Brain microvascular endothelial cell (primary cell): ENCODE measurements at places on chromosomes 7 and 10.

DNA sequence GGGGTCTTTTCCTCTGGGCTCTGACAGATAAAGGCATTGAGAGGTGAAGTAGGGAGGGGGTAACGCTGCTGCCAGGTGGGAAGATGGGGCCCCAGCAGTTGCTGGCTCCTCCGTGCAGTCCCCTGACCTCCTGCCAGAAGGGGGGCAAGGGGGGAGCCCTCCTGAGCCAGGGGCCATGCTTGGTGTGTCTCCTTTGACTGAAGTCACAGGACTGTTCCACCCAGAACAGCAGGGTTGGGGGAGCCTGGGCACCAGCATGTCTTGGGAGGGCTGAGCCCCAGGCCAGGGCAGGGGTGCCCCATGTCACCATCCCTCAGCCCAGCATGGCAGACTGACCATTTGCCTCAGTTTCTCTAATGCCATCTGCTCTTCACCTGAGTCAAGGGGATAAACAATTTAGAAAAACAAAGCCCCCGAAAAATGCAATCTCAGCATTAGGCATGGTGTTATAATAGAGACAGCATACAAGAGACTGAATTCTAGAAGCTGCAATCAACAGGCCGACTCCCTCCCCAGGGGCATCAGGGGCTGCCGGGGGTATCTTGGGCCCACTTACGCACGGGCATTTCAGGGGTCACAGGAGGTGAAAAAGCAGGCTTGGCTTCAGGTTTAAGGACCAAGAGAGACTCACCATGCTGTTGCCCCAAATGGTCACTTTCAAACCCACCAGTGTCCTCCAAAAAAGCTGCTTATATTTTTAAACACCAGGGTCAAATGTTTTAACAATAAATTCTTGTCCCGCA, 108.6 kb upstream of the GPR26 start:
- no peak for DNase-seq

DNA sequence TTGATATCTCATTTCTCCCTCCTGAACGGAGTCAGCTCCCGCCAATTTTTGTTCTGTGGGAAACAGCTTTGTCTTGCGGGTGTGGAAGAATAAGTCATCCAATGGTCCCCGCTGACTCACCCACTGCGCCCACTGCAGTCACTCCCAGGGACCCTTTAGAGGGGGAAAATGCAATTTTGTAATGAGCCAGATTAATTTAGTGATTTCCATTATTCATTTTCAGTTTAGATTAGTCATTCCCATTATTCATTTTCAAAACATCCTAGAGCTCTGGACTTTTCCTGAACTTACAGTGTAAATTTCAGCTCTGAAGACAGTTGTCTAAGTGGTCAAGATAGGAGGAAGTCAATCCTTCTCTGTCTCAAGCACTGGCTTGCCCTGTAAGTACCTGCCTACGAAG, 154.9 kb upstream of the TMEM72 start:
- peak; percentile 57 for DNase-seq

GRCh38 chr10:103949728-103950127, 17.2 kb upstream of the SLK start:
- DNase-seq, result no peak

- no peak for DNase-seq
Measured at GRCh38 chr7:1670894-1671593, 967 bp downstream of the ELFN1 start.

GRCh38 chr7:51263631-51264484, 52.8 kb downstream of the COBL start:
- DNase-seq, result no peak

- no peak for DNase-seq
Measured at GRCh38 chr10:96365571-96365970, 6.8 kb upstream of the OPALIN start.

DNA sequence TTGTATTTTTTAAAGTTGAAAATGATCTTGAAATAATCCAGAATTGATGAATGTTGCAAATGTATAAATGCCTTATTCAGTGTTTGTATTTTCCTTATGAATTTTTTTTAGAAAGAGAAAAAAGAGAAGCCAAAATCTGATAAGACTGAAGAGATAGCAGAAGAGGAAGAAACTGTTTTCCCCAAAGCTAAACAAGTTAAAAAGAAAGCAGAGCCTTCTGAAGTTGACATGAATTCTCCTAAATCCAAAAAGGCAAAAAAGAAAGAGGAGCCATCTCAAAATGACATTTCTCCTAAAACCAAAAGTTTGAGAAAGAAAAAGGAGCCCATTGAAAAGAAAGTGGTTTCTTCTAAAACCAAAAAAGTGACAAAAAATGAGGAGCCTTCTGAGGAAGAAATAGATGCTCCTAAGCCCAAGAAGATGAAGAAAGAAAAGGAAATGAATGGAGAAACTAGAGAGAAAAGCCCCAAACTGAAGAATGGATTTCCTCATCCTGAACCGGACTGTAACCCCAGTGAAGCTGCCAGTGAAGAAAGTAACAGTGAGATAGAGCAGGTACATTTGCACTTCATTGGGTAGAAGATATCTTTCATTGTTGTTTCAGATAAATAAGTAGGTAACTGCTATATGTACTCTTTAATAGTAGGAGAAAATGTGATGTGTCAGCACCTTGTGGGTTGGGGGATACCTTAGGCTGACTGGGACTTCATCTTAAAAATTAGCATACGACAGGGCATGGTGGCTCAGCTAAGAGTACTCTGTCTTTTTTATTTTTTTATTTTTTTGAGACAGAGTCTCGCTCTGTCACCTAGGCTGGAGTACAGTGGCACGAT, 3.9 kb downstream of the DDX21 start:
- no peak for DNase-seq

DNA sequence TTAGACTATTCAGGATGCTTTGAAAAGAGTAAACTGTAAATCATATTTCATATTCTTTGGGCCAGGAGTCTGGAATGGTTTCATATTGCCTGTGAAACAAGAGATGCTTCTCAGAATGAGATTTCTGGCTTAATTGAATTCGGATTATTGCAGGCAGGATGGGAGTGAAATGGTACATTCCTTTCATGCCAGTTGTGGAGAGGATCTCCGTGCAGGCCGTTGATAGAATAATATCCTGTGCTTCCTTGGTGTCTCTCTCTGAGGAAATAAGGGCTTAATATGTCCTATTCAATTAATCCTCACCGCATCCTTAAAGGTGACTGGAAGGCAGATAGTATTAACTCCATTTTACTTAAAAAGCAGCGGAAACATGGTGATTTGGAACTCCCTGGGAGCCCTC, 56.6 kb downstream of the CUX1 start:
- DNase-seq, result peak; percentile 12

DNA sequence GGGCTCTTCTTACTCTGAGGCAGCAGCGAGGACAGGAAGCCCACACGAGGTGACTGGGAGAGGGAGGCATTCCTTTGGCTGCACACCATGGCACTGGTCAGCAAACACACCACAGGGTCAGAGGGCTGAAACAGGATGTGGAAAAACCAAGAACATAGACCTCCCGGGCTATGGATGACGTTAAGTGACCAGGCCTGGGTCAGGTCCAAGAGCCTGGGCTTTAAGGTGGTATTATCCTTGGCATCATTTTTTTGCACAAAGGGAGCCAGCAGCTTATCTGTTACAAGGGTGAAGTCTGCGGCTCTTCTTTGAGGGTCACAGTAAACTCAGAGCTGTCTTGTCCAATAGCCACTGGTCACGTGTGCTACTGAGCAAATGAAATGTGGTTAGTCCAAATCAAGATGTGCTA, 7.0 kb downstream of the WDR91 start:
- peak; percentile 29 for DNase-seq

GRCh38 chr10:83214136-83214535, 925.2 kb upstream of the GHITM start:
- DNase-seq, result no peak

DNA sequence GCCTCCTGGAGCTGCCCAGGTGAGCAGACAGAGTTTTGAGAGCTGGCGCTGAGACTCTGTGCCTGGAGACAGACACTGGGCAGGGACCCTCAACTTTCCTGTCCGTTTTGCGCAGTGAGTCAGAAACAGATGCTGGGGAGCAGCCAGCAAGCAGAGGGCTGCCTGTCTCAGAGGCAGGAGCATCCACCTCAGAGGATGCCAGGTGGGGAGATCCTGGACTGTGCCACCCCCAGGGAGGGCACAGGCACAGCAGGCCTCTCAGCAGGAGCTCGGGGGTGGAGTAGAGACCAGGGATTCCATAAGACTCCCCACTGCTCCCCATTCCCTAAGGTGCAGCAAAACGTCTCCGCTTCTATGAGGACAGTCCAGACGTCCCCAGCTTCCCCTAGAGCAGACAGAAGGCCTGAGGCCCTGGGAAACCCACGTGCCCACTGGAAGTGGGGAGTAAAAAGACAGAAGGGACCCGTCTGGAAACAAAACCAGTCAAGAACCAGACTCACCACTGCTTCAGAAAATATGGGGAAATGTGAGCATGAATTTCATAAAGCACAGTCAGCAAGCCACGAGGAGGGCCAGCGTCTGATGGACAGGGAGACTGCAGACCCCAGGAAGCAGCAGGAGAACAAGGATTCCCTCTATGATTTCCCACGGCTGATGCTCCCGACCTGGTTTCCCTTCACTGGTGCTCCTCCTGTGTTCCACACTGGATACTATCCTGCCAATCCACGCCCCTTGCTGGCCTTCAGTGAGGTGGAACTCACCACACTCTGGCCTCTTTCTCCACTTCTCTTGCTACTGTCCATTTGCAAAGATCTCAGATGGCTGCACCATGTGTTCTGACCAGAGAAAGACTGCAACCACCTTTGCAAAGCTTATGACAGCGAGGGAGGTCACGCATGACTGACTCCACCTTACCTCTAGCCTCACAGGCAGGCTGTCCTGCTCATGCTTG, 151.3 kb upstream of the FAM20C start:
- DNase-seq, result no peak

DNA sequence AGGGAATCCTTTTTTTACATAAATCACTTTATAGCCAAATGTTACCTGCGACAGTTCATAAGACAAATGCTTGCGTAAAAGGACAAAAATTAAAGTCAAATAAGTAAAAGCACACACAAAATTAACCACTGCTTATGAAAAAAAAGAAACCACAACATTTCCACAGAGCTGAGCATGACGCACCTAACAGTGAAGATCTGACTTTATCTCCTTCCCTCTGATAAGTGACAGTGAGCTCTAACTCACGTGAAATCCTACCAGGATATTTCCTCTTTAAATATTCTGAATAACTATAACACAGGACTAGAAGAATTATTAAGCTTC, 225.5 kb downstream of the SFMBT2 start:
- DNase-seq, result no peak

DNA sequence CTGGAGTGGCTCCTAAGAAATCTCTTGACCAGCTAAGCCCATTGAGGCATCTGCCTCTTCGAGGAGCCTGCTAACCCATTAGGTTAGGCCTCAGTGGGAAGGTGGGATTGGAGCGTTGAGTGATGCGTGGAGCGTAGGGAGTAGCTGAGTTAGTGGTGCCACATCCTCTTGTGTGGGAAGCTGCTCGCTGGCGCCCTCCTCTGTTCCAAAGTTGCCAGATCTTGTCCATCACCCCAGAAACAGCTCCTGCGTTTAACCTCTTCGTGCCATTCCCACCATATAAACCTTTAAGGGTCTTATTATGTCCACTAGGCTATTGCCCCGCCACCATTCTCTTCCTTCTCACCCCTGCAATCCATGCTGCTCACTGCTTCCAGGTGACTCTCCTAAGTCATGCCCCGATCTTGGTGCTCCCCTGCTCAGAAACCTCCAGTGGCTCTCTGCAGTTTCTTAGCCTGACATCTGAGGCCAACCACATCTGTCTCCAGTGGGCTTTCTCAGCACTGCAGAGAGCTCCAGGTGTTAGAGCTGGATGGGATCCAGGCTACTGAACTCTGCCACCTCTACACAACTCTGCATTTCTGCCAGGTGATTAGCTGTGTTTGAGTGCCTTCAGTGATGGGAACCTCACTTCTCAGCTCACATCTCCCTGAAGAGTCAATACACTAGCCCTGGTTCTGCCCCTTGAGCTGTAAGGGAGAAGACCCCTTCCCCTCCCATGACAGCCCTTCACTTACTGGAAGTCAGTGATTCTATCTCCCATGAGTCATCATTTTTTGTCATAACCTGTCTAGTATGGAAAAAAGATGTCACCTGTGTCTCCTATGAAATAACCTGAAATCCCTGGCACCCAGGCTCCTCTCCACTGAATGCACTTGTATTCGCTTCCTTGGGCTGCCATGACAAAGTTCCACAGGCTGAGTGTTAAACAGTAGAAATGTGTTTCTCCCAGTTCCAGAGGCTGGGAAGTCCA, 65.0 kb upstream of the FGFR2 start:
- no peak for DNase-seq

- no peak for DNase-seq
Measured at GRCh38 chr10:20976390-20976789, 79.3 kb upstream of the NEBL start.

DNA sequence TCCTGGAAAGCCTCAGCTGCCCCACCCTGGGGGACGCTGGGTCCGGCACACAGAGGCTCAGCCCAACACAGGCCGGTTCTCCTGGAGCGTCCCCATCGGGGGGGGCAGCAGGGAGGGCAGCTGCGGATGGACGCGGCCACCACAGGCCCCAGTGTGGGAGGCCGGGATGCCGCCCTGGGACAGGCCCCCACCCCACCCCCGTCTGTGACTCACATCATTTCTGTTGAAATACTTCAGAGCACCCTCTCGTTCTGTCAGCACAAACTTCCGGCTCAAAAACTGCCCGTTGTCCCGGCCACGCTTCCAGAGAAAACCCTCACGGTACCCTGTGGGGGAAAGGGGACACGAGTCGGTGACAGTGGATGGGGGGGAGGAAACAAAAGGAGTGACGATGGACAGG, 28.5 kb downstream of the GET4 start:
- no peak for DNase-seq

- DNase-seq, result no peak
Measured at GRCh38 chr7:101075646-101076045, 9.6 kb upstream of the TRIM56 start.

- DNase-seq, result no peak
Measured at GRCh38 chr7:64628721-64629120, 37.2 kb upstream of the ZNF107 start.

DNA sequence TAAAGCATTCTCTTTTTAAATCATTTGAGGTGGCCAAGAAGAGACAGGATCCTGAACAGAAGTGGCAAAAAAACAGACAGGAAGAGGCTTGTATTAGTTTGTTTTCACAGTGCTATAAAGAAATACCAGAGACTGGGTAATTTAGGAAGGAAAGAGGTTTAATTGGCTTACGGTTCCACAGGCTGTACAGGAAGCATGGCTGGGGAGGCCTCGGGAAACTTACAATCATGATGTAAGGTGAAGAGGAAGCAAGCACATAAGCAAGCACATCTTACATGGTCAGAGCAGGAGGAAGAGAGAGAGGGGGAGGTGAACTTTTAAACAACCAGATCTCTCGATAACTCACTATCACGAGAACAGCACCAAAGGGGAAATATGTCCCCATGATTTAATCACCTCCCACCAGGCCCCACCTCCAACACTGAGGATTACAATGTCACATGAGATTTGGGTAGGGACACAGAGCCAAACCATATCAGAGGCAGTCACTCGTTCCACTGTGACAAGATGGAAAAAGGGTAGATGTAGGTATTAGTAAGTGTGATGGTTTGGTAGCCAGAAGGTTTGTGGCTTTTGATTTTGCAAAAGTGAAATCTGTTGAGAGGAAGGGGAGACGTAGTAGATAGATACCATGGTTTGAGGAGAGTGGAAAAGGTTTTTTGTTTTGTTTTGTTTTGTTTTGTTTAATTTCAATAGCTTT, 5.1 kb downstream of the MSRB2 start:
- DNase-seq, result no peak

- no peak for DNase-seq
Measured at GRCh38 chr10:49841615-49842332, 79.7 kb upstream of the OGDHL start.
